T-helper 2 cell treated with Interferon-gamma antibody and Interleukin-4, amounts not matched to agents 100 ng/mL and 5 ng/mL, for 36 hours (primary cell): ENCODE measurements at places on chromosomes 7 and 10. TPM values are rescaled to one million over a fixed set of nuclear protein-coding genes. Genes with fewer than 3 reads are reported as not detected.

The PTPRZ1 gene
- total RNA-seq, result not detected in 2 replicates

The CYREN gene
- 40.3 and 44.1 TPM in 2 replicates for total RNA-seq

The SLC16A9 gene
- 0.50 and 0.68 TPM in 2 replicates for total RNA-seq

The OR6B1 gene
- total RNA-seq, result not detected in 2 replicates

The ICA1 gene
- total RNA-seq, result 1.2 and 1.3 TPM in 2 replicates

The FAM170B gene
- total RNA-seq, result 0.18 TPM in 2 replicates

The RBP3 gene
- not detected in 2 replicates for total RNA-seq

The GIMAP8 gene
- total RNA-seq, result 27.8 and 28.3 TPM in 2 replicates

The IFIT2 gene
- total RNA-seq, result 4.7 and 5.9 TPM in 2 replicates

The TMEM236 gene
- 0.05 TPM in 1 of 2 replicates, not detected in the other for total RNA-seq

The SORBS1 gene
- total RNA-seq, result 0.91 and 1.1 TPM in 2 replicates

The ATP6V0A4 gene
- not detected in 2 replicates for total RNA-seq

The CALD1 gene
- 0.50 and 0.82 TPM in 2 replicates for total RNA-seq
